ENCODE measurements at places on chromosomes 4 and X. TPM values are rescaled to one million over a fixed set of nuclear protein-coding genes. Genes with fewer than 3 reads are reported as not detected.

SUPT20HL2 gene
- total RNA-seq, result not detected

DNA sequence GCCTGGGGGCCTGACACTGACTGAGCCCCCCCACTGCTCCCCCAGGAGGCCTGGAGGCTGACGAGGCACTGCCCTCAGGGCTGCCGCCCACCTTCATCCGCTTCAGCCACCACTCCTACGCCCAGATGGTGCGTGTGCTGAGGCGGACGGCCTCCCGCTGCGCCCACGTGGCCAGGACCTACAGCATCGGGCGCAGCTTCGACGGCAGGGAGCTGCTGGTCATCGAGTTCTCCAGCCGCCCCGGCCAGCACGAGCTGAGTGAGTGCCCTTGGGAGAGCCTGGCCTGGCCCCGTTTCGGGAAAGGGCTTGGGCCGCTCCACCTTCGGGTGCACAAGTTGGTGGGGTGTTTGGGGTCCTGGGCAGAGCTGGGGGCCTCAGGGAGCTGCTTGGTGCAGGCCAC is 11.4 kb downstream of the CPZ start:
- H3K4me3 ChIP-seq, result no peak overlapping the region
- no peak overlapping the region for H3K27ac ChIP-seq
- H3K4me1 ChIP-seq, result no peaks in the 10 kb centered on the region
- DNase-seq, result no peak

- DNase-seq, result peak; percentile 88
- H3K4me1 ChIP-seq, result no peaks in the 10 kb centered on the region
- no peaks in the 10 kb centered on the region for H3K27me3 ChIP-seq
- H3K36me3 ChIP-seq, result no peaks in the 10 kb centered on the region
- H3K27ac ChIP-seq, result peak overlapping the region; percentile 60
These were observed 1.4 kb downstream of the SLC16A2 start for GRCh38 chrX:74422576-74423288.

DNA sequence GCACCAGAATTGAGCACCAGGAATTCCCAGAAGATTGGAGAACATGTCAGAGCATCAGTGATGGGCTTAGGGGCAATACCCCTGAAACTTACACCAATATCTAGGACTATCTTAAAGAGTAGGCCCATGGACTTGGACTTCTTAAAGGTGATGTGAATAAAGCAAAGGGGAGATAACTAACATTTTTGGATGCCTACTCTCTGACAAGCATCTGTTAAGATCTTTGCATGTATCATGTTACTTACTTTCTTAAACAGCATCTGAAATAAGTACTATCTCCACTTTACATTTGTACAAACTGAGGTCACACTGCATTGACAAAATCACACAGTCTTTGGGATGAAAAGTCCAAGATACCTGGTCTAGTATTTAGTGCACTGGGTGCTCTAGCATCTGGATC is 258.6 kb upstream of the ARSJ start:
- no peaks in the 10 kb centered on the region for H3K27me3 ChIP-seq
- DNase-seq, result no peak
- H3K4me1 ChIP-seq, result no peaks in the 10 kb centered on the region
- H3K4me3 ChIP-seq, result no peak overlapping the region
